ENCODE measurements at places on chromosomes 2 and 18.

DNA sequence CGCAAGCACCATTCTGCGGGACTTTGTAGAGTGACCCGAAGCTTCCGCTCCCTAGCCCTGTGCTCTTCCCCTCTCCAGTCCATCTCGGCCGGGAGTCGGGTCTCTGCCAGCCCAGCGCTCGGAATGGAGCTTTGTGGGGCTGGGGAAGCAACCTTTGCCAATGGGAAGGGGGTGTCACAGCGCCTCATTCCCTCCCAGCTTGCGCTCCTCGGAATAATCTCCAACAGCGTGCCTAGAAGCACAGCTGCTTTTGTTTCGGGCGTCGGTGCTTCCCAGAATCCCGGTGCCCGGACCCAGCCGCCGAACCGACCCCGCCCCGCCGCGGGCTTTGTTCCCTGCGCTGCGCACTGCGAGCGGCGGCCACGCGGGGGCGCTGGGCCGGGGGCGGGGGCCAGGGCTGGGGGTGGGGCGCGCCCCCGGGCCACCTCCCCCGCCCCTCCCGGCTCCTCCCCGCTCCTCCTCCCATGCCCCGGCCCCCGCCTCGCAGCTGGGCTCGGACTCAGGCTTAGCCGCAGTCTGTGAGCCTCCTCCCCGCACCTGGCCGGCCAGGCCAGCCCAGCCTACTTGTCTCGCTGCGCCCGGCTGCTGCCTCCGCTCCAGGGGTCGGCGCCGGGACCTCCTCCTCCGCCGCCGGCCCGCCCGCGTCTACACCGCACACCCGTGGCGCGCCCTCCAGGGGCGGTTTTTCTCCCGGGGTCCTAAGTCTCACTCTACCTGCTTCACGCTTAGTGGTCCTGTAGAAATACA is 77.7 kb upstream of the SMAD2 start:
- peak; percentile 66 for DNase-seq

DNA sequence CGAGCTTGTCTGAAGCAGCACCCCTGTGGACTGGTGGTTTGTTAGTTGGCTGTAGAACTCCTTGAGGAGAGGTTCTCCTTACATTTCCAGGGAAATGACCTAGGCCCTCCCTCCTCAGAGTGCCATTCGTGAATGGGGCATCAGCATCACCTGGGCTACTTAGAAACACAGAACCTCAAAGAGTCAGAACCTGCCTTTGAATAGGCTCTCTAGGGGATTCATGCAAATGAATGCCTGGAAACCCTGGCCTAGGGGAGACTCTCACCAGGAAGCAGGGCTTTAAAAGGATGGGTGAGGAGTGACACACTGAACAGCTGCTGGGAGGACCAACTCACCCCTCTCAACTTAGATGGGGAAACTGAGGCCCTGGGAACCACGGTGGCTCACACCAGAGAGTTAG is 2.1 kb upstream of the MOCOS start:
- DNase-seq = no peak

DNA sequence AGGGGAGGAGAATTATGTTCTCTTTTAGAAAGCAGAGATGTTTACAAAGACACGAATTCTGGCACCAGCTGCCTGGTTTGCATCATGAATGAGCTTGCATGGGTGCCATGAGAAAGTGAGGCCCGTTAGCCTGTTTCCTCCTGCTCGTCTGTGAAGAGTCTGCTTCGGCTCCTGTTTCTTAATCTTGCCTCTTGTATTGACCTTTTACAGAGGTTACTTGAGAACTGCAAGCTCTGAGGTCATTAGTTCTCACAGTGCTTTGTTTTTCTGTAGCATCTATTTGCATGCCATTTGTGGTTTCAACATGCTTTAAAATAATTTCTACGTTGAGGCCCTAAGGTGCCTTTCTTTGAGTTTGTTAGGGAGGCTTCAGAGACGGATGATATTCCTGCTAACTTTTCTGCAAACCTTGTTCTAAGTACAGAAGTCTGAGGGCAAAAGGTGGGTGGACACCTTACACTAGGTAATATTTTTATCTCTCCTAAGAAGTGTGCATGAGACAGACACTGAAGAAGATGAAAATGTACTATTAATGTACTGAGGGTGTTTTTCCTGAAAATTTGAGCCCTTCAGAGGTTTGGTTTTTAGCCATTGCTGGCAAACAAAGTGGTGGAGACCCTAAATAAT is 53.4 kb upstream of the LINC00305 start:
- DNase-seq = no peak

DNA sequence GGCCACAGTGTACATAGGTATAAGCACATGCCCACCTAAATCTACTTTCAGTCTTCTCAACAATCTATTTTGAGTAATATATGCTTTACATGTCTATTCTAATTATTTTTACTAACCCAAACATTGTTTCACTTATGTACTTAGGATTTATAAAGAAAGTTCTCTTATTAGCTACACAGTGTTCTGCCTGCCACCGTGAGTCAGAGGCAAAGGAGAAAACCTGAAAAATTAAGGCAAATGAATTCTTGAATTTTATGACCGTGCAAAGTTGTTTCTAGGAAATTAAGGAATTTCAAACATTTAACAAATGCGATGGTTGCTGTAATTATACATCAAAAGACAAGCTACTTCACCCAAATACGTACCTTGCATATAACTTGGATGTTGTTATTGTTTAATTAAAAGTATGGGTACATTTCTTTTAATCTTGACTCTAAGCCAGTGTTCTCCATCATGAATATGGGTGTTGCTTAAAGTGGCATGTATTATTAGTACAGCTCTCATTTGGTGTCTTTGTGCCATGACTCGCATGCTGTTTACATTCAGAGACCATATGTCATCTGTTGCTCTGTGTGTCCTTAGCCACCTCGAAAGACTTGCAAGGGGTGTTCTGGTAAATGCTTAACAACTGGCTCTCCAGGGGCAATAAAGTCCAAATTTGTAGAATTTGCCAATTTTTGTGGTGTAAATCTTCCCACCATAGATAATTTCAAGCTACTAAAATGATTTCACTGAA is 154.3 kb upstream of the FN1 start:
- DNase-seq = no peak

- DNase-seq = peak; percentile 36
These were observed 1824.3 kb upstream of the CELF4 start for GRCh38 chr18:39389800-39390379.

GRCh38 chr18:2610549-2610948 is 39.2 kb downstream of the NDC80 start:
- no peak for DNase-seq

- DNase-seq = no peak
These were observed 89.1 kb downstream of the HS1BP3 start for GRCh38 chr2:20561637-20562454.

- DNase-seq = no peak
These were observed 224.3 kb downstream of the NDUFA10 start for GRCh38 chr2:239800785-239801386.

DNA sequence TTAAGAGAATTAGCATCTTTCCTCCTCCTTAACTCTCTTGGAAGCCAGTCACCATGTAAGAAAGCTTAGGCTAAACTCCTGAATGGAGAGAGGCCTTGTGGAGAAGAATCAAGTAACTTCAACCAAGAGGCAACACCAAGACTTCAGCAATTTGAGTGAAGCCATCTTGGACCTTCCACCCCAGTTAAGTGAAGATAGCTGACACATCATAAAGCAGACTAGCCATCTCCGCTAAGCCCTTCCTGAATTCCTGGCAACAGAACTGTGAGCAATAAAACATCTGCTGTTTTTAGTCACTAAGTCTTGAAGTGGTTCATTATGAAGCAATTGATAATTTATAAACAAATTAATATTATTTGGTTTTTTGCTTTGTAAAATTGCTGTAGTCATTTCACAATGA is 1.5 kb upstream of the ZNF397 start:
- no peak for DNase-seq

DNA sequence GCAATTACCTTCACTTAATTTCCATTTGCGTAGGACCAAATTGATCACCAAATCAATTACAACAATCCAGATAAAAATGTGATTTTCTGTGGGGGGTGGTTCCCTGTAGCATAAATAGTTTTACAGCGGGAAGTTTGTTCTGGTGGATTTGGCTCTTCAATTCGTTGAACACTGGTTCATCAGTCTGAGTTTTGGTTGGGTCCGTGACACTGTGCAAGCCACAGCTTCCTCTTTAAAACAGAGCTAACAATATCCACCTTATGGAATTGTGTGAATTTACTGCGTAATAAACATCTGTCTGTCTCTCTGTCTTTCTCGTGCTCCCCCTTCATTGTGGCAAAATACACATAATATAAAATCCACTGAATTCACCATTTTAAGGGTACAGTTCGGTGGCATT is 310.8 kb downstream of the TGIF1 start:
- DNase-seq = no peak

DNA sequence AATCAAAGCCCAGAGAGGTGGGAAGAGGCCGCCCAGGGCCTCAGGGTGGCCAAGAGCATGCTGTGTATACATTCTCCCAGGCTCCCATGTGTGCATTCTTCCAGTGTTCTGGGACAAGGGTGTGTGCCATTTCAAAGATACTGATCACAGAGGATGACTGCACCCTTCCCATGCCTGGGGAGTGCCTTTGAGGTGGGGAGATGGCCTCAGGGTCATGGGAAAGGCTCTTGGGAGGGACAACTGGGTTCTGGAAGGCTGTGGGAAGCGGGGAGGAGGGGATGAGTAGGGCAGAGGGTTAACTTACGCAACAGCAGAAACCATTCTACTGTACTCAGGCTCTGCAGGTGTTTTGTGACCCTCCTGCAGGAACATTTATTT is 40.9 kb downstream of the KLHL29 start:
- DNase-seq = no peak

GRCh38 chr2:164039270-164039669 is 303.5 kb upstream of the FIGN start:
- DNase-seq = no peak

- DNase-seq = no peak
These were observed 16.5 kb upstream of the MTCL1 start for GRCh38 chr18:8688816-8689215.

- peak; percentile 51 for DNase-seq
These were observed 25.0 kb upstream of the RAPGEF4 start for GRCh38 chr2:172710584-172711047.

- no peak for DNase-seq
These were observed 21.0 kb upstream of the HES6 start for GRCh38 chr2:238260883-238261282.

DNA sequence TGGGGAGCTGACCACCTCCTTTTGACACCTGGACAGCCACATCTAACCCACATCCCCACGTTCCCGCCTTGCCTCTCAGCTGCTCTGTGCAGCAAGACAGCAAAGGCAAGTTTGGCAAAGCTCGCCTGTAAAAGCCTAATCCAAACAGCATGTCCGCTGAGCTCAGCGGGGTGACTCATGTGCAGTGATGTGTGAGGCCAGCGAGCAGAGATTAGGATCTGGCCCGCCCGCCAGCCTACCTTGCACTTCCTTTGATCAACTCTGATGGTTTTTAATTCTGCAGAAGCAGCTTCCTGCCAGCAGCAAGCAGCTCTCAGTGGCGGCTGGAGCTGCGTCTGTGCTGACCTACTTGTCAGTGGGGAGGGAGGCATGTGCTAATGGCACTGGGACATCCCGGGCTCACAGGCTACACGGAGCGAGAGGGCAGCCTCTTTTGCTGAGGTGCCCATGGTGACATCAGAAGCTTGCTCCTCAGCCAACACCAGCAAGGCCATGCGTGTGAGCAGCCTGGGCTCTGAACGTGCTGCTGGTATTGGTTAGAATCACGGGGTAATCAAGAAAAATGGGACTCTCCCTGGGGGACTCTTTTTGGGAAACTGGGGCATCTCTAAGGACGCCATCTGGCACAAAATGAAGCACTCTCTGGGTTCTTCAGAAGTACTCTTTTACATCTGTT is 36.0 kb upstream of the EML4 start:
- DNase-seq = peak; percentile 78

DNA sequence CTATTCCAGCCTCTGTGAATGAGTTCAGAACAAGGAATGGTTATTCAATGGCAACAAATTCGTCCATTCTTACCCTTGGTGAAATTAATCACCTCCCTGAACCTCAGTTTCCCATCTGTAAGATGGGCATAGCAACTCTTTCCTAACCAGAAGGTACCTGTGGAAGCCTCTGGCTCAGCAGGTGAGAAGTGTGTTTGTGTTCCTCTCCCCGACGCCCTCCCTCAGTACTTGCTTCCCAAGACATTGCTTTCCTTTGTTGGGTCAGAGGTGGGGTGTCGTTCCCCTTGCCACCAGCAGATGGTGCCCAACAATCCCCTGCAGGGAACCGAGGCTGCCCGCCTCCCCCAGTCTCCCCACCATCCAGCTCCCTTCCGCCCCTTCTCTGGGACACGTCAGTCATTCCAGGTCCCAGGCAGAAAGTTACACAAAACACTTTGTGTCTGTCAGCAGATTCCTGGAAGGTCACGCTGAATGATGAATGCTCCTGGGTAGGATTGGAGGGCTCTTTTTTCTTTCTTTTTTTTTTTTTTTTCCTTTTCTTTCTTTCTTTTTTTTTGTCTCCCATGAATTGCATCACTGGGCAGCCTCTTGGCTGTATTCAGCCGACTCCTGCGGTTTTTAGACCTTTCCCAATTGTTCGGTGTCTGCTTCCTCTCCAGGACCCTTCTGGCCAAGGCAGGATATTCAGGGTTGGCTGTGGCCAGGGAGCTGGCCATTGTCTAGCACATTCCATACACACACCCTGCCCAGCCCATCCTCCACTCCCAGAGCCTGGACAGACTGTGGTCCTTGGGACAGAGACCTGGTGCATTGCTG is 117.3 kb downstream of the LPIN1 start:
- DNase-seq = peak; percentile 75

- DNase-seq = no peak
These were observed 486.4 kb upstream of the SPRED2 start for GRCh38 chr2:65918760-65919187.

DNA sequence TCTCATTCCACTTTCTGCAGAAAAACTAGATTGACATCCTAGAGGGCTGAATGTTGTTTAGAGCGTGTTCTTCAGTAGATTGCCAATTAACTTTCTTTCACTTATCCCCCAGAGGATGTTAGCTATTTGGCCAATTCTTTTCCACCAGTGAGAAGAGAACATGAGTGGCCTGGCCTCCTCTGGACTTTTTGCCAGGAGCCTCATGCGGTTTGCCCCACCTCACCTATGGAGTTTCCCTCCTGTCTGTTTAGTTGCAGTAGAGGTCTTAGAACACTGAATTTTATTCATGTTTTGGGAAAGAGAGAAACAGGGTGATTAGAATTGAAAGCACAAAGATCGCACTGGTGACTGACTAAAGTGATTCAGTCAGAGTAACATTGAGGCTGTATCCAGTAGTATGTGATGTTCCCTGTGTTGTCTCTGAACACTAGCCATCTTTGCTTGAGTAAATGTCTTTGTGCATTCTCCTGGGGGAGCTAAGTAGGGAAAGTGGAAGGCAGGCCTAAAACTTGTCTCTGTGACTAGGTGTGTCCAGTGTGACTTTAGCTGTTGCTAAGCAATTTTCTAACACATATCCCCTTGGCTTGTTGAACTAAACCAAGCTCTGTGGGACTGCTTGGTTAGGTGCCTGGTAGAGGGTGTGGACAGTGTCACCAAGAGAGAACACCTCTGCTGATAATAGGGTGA is 34.0 kb downstream of the UGP2 start:
- no peak for DNase-seq

GRCh38 chr18:74370115-74370514 is 54.5 kb downstream of the C18orf63 start:
- no peak for DNase-seq

- no peak for DNase-seq
These were observed 36.6 kb upstream of the ID2 start for GRCh38 chr2:8645176-8645831.

- no peak for DNase-seq
These were observed 77.3 kb downstream of the VWA3B start for GRCh38 chr2:98164256-98164655.

Data from NCI-H2081 (cell line).